A673 (cell line): ENCODE measurements at places on chromosomes 1 and 21.
A peak's percentile ranks its signal among the peaks of the same experiment; 100 is the strongest.

DNA sequence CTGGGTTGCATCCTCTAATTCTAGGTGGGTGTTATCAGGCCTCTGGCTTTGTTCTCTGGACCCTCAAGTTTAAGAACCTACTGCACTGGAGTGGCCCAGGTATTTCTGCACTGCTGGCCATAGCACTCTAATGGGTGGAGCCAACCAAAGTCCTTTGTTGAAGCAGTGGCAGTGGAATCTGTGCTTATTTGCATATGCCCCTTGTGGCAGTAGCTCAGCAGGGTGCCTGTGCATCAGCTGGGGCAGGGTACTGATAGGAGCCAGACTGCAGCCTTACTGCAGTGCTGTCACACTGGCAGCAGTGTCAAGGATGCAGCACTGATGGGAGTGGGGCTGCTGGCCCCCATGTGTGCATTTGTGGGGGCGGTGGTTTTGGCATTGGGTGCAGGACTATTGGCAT lies 660.6 kb downstream of the LRRIQ3 start:
- no peak for DNase-seq

DNA sequence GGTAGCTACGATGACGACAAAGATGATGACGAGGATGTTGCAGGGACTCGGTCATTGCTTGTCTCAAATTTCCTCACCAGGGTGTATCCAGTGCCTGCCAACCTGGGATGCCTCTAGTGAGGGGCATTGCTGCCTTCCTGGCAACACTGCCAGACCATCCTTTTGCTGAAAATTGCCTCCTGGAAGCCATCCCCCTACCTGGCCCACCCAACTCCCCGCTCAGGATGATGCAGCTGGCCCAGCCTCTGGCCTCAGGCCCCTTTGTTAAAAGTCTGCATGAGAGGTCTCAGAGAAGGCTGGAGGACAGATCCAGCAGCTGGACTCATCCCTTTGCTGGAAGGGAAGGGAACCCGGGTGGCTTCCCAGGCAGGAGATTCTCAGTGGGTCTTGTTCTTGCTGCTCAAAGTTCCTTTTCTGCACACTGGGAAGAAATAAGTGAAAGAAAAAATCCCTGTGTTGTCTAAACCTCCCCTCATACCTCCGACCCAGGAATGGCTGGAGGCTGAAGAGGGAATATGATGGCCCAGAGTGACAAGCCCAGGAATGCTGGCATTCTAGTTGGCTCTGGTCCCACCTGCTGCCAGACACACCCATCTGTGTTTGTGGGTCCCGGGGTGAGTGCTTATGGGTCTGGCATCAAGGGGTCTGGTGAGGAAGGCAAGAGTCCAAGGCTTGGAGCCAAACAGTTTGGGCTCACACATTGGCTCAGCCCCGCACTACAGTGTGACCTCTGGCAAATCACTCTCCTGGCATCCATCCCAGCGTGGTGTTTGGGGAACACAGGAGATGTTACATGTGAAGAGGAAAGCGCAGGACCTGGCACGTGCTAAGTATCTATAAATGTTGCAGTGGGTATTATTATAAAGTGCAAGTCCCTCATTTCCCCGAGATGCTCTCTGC lies 6.7 kb upstream of the FNDC5 start:
- DNase-seq, result no peak

- DNase-seq, result no peak
Observed at GRCh38 chr1:24874611-24875234, 55.4 kb downstream of the RUNX3 start.

DNA sequence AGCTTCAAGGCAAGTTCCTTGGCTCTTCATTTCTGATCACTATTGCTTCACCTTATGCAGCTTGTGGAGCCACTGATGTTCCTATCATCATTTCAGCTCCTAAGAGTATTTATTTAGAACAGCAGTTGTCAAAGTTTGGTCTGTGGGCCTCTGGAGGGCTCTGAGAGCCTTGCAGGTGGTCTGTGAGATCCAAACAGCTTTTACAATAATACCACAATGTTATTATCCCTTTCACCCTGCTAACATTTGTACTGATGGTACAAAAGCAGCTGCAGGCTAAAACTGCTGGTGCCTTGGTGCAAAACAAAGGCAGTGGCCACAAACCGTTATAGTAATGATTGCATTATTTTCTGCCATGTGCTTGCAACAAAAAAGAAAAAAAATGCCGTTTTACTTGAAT lies 33.8 kb downstream of the PATJ start:
- no peak for DNase-seq

DNA sequence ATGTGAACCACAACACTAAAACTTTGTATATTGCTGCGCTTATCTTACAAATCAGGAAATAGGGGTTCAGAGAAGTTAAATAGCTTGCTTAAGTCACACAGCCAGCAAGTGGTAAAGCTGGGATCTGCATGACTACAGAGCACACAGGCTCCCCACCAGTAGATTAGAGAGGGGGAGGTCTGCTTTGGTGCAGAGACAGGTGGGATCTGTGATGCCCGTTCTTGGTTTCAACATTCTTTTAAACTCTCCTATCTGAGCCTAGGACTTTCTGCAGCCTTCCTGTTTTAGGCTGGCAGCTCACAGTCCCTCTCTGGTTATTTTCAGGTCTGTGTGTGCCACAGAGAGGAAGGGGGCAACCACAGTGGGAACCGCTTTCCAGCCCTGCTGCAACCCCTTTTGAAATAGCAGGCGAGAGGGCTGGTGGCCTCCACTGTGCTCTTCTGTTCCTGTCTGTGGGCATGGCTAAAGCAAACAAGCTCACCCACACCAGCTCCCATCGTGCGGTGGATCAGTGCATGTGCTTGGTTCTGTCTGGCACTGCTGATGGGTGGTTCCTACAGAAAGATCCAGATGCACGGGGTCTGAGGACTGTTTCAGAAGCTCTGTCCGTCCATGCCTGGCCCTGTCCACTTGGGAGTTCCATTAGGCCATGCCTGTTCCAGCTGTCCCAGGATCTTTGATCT lies 1.7 kb upstream of the IL6R start:
- DNase-seq, result no peak

DNA sequence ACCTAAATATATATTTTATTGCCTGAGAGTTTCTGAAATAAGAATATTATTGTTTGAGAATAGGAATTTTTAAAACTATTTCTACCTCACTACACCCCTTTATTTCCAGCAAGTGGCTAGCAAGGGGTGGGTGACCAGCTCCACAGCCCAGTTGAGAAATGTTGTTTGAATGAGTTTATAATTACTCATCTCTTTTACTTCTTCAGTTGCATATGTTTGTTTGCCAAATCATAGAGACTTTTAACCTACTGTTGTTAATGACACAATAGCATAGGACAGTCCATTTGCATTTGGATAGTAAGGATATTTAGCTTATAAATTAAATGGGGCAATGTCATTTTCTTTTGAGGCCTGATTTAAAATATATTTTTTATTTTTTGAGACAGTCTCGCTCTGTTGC lies 127.8 kb downstream of the NRDC start:
- DNase-seq, result no peak

DNA sequence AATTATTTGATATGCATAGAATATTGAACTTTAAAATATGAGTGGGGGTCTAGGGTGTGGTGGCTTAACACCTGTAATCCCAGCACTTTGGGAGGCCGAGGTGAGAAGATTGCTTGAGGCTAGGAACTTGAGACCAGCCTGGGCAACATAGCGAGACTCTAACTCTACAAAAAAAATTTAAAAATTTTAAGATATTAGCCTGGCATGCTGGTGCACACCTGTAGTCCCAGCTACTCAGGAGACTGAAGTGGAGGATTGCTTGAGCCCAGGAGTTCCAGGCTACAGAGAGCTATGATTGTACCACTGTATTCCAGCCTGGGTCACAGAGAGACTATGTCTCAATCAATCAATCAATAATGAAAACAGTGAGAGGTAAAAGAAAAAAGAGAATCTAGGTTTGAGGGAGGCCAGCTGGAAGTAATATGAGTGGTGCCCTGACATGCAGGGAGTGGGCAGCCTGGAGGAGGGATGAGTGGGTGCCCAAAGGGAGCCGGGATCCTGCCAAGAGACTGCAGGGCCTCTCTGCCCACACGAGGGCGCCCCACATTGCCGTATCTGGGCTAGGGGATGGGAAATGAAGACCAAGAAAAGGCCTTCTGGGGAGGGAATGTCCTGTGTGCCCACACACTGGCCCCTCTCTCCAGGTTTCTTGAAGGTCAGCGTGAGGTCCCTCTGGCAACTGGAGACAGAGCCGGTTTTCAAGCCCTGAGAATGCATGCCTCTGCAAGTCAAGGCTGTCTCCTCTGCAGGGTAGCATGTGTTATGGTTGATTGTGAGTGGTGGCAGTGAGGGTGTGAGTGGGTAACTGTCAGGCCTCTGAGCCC lies 93.9 kb upstream of the PPM1J start:
- DNase-seq, result peak; percentile 73

- no peak for DNase-seq
Observed at GRCh38 chr1:100699744-100700143, 19.8 kb upstream of the VCAM1 start.

DNA sequence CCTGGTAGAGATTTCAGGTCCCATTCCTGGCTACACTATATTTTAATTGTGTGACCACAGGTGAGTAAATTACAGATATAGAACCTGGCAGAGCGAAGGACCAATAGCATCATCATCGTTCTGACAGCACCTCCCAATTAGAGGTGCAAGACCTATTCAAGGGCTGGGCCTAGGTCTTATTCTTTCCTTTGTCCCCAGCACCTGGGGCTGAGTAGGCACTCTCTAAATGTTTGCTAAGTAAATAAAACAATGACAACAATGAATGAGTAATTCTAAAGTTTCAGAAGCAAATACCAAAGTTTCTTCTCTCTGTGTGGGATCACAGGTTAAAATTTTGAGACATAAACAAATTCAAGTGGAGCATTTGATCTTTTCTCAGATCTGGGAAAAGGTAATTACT lies 32.7 kb downstream of the BEND5 start:
- DNase-seq, result no peak

- DNase-seq, result peak; percentile 5
Observed at GRCh38 chr1:92299477-92300150, 755 bp downstream of the RPAP2 start.

DNA sequence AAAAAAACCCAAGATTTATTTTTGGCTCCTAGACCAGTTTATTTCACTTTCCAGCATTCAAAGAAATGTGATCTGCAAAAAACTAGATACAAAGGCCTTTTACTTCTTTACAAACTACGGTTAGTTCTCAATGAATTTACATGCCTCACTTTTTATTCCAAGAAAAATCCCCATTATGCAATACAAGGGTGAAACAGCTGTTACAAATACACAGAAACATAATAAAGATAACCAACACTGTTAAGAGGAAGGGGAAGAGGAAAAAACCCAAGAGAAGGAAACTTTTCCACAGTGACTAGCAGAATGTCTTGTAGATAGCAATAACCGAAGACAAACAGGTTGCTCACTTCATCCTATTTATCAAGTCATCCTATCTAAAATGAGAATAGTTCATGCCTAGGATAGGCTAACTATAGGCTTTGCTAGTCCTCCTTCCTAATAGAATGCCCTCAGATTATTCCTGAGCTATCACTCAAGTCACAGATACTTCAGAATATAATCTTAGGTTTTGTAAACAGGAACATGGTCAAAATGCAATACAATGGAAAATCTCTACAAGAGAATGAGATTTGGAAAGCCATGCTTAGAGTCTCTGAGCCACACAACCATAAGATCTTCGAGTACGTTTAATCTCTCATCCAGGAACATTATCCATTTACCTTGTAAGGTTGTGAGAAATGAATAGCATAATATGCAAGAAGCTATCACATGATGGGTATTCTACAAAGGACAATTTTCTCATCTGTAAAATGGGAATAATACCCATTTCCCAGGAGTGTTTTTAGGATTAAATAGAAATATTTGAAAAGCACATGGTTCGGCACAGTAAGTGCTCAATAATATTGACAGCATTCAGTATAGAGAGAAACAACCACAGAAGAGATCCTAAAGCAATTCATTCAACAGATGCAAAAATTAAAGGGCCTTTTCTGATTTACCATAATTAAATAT lies 5.4 kb downstream of the PNRC2 start:
- DNase-seq, result no peak

DNA sequence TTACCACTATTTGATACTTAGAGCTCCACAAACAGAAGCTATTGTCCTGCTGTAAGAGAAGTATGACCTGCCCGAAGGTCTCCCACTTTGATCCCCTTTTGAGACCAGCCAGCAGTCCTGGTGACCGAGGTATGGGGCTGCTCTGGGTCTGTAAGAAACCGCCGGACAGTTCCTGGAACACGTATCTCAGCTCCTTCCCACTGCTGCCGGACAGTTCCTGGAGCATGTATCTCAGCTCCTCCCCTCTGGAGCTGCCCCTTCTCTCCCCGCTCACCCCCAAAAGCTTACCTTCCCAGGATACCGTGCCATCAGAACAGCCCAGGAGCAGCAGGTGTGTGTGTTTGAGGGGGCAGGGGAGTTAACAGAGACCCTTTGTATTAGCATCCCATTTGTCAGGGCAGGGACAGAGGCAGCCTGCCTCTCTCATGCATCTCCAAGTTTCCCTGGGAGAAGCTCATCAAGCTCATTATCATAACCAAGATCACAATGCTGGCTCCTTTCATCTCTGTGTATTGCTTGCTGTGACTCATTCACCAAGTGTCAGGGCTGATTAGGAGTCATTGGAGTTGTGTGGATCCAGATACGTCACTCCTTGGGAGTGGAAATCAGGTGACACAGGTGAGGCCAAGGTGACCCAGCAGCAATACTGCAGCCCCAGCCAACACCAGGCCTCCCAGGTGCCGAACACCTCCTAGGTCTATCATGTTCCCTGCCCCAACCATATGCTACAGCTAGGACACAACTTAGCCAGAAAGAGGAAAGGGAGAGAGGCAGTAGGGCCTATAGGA lies 25.3 kb downstream of the OPTC start:
- no peak for DNase-seq

DNA sequence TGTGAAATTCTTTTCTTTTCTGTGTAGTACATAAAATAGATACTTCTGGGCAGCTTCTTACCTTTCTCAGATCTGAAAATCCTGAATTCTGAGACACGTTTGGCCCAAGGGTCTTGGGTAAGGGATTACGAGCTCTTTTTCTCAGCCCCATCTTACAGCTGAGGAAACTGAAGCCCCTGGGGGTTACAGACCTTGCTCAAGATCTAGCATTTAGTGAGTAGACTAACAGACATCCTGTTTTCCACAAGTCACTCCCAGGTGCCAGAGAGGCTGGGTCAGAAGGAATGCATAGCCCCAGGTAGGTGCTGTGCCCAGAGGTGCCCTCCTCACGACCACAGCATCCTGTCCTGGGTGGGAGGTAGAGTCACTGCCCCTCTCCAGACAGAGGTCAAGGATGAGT lies 13.2 kb upstream of the CREG1 start:
- no peak for DNase-seq

DNA sequence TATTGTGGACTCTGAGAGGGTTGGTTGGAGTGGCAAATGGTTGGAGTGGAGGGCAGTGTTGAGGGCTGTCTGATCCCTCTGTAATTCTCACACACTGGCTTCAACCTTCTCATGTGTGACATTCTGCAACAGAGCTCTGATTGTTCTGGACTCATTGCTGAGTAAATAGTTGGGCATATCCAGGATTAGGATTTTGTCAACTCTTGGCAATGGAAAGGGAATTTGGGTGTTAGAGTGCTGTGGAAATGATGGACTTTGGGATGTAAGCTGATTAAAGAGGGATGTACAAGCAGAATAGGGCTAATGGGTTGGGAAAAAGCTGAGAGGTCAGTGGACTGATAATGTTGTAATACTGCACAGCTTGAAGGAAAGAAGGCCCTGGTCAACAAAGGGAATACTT lies 16.5 kb downstream of the TLCD4 start:
- no peak for DNase-seq

GRCh38 chr1:125119024-125119441 lies 3934.3 kb downstream of the SRGAP2C start:
- DNase-seq, result no peak

- DNase-seq, result no peak
Observed at GRCh38 chr1:220726634-220727033, 21.5 kb upstream of the MTARC2 start.

- no peak for DNase-seq
Observed at GRCh38 chr1:101605878-101606277, 369.1 kb downstream of the S1PR1 start.

GRCh38 chr21:41338455-41338854 lies 21.9 kb downstream of the FAM3B start:
- DNase-seq, result no peak
